ENCODE measurements at places on chromosomes 2 and 18.

DNA sequence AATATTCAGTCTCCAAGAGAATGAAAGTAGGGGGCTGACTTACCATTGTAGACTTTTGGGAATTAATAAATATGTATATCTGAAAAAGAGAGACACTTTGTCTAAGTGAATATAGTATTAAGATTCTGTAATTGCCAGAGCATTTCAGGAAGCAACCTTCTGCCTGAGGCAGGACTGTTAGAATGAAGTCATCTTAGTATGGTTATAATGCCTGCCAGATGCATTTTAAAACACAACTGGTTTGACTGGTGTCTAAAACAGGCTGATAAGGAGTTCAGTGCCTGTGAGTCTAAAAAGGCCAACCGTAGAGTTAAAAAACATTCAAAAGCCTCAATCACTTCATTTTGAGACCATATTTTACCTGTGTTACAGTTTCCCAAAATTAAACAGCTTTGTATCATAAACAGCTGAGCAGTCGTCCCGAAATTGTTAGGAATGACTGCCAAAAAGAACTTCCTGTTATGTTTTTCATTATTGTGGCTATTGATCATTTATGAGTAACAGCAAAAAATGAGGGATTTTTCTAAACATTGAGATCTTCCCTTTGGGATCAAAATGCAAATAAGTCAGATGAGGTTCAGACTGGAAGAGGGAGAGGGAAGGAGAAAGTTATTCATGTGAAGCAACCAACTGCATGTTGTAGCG is 443.9 kb downstream of the PID1 start:
- no peak for DNase-seq

GRCh38 chr2:11710210-11710609 is 36.2 kb upstream of the LPIN1 start:
- DNase-seq = no peak

DNA sequence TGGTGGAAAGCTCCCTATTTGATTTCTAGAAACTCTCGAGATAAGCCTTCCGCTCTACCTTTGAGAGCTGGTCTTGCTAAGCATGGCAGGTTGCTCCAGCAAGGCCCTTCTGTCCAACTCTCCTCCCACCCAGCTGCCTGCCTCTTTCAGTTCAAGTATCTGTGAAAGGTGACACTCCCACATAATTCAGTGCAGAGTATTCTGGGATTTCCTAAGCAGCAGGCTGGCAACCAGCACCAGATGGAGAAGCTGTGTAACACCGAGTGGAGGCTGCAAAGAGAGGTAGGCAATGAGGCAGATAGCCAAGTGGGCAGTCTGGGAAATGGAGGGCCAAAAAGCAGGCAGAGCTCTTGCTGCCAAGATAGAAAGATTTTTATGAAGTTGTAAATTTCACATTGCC is 88.4 kb upstream of the CAVIN2 start:
- no peak for DNase-seq

DNA sequence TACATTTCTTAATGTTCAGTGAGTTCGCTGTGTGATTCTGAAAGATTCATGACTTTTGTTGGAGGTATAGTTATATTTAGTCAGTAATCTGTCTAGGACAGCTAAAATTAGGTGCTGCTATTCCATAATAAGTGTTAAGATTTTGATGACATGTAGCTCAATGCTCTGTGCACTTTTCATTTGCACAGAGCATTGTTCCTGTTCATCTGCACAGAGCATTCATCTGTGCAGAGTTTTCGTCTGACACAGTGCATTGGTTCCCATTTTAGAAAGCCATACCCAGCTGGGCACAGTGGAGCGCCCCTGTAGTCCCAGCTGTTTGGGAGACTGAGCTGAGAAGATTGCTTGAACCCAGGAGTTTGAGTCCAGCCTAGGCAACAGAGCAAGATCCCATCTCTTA is 8.6 kb downstream of the POLI start:
- no peak for DNase-seq

DNA sequence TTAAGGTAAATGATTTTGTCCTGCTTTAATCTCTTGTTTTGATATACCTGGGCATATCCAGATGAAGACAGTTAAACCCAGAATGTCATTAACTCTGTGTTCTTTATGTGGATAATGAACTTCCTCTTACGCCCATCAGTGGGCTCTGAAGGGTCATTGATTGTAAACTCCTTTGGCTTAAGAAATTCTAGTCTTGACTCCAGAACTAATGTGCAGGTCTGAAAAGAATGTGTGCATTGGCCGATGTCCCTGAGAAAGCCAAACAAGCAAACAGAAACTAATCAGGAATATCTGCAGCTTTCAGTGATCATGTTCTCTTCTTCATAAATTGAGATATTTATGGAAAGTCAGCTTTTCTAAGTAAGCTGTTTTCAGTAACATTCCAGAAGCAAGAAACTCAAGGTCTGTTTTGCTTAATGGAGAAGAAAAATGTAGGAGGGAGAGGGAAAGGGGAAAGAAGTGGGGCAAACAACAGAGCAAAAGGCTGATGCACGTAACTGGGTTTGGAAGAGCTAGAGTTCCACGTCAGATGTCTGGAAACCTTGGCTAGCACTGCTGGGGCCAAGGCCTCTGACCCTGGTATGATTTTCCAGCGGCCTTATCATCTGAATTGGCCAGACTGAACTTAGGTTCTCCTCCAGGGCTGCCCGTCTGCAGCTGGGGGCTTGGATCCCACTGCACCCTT is 61.3 kb upstream of the FHL2 start:
- no peak for DNase-seq

- DNase-seq = no peak
Measured at GRCh38 chr18:25704071-25704470, 352.1 kb upstream of the ZNF521 start.

DNA sequence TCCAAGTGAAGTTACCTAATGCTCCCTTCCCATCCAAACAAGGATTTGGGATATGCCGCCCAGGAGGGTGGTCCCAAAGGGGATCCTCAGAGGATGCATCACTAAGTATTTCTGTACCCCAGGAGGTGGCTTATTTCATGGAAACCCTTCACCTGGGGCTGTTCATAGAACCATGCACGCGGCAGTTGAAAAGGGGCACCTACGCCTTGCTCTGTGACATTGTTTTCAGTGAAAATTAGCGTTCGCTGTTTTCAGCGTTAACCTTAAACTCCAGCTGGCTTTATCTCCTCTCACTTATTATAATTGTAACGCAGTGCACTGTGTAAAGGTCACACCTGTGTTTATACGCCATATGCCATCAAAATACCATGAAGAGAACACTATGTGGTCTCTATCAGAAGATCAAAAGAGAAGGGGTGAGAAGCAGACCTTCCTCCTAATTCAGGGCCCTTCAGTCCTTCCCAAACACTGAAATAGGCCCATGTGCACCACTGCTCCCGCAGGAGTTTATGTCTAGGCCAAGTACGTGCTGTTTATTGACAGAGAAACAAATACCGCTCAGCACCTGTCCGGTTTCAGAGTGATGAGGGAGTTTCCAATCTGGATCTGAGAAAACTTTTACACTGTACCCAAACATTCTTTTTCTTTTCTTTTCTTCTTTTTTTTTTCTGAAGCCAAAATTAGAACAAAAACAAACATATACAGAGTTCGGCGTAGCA is 162.1 kb downstream of the BCL2 start:
- no peak for DNase-seq

DNA sequence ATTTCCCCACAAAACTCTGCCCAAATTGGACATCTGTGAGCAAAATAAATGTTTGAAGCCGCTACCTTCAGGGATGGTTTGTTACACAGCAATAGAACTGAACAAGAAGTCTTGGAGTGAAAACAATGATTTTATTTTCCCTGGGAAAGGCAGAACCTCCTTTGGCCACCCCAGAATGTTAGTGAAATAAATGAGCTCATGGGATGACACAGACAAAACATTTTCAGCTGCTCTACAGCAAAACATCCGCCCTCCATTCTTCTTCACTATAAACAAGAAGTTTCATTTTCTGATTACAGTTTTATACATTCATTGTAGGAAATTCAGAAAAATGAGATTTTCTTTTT is 4.3 kb upstream of the EFHD1 start:
- no peak for DNase-seq

GRCh38 chr2:69911985-69912563 is 2.8 kb upstream of the MXD1 start:
- DNase-seq = no peak

DNA sequence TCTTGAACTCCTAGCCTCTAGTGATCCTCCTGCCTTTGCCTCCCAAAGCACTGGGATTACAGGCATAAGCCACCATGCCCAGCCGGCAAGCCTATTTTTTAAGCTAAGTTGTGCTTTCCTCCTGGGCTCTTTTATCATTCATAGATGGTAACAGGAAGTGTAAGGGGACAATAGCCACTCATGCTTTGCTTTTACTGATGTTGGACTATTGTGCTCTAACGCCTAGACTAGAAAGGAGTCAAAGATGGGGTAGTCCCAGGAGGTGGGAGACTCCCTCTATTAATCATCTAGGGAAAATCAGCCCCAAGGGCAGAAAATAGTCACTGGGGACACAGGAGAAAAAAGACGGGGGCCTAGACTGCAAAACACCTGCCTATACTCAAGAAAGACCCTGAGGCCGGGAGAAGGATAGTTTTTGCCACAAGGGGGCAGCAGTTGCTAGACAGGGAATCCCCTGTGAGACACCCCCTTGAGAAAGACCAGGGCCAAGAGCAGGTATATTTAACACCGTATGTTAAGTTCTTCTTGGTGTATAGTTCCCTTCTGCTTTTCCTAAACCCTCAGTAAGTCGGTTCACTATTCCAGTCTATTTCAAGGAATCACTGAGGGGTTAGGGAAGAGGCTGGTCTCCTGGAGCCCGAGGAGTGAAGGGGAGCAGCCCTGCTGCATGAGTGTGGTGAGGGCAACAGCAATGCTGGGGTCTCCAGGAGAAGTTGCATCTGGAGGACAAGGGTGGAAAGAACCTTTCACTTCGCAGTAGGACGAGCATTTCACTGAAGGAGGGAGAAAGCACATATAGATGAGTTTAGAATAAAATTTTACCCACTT is 2.1 kb upstream of the CXCR1 start:
- DNase-seq = peak; percentile 50

GRCh38 chr18:9478545-9478944 is 3.2 kb downstream of the RALBP1 start:
- DNase-seq = no peak

DNA sequence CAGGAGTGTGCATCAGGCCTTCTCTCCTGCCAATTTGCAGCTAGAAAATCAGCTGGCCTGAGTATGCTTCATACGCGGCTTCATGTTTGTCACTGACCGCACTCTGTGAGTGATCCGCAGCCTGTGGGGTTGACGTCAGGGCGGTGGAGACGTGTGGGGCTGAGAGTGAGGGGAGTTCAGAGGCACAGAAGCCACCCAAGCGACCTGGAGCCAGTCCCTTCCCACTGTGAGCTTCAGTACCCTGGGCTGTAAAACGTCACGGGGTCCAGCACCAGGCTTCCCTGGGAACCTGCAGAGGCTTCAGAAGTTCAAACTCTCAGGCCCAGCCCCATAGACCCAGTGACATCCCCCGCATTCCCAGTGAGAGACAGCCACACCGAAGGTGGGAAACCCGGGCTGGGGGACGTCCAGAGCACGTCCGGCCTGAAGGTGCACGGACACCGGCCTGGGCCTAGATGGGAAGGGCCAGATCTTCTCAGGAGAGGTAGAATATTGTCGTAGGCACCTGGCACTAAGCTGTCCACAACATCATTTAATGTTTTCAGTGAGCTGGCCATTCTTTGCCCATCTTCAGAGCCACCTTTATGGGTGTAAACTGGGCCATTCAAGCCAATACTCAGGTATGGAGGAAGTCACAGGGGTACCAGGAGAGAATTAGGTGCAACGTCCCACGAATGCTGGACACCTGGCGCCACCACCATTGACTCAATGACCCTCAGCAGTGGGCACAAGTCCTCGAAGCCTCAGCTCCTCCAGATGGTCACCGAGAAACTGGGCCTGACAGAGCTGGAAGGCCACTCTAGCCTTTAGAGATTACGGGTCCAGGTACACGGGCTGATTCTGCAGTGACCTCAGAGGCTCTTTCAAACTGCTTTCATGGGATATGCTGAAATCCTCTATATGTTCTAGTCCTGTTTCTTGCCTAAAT is 235.6 kb upstream of the MYT1L start:
- DNase-seq = no peak

DNA sequence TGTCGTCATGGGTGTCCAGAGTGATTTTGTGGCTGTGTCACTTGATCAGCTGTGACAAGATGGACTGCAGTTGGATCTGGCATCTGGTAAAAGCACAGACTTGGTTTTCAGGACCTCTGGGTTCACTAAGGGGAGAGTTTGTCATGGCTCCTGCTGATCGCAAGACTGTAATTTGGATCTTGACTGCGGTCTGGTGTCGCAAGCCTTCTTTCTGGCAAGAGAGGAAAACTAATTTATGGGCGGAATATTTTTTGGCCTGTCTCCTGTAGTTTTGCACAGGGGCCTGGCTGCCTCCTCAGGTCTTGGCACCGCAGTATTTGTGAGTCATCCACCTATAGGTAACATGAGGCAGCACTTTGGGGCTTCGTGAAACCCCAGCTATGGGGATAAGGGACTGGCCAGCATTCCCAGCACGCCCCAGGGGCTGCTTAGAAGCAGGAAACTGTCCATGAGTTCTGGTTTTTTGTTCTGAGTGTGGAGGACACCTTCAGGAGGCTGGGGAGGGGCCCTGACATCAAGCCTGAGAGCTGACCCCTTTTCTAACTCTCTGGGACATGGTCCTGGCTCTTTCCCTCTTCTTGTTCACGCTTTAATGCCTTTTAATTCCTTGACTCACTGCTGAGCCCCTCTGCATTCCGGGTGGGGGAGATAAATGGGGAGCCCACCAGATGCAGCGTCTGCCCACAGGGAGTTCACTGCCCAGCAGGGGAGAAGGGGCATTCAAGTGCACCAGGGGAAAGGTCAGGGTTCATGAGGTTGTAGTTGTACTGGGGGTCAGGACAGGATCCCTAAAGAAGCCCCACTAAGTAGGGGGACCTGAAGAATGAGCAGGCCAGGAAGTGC is 12.2 kb downstream of the SH3BP4 start:
- no peak for DNase-seq

GRCh38 chr2:5343785-5344335 is 348.3 kb upstream of the SOX11 start:
- DNase-seq = no peak

DNA sequence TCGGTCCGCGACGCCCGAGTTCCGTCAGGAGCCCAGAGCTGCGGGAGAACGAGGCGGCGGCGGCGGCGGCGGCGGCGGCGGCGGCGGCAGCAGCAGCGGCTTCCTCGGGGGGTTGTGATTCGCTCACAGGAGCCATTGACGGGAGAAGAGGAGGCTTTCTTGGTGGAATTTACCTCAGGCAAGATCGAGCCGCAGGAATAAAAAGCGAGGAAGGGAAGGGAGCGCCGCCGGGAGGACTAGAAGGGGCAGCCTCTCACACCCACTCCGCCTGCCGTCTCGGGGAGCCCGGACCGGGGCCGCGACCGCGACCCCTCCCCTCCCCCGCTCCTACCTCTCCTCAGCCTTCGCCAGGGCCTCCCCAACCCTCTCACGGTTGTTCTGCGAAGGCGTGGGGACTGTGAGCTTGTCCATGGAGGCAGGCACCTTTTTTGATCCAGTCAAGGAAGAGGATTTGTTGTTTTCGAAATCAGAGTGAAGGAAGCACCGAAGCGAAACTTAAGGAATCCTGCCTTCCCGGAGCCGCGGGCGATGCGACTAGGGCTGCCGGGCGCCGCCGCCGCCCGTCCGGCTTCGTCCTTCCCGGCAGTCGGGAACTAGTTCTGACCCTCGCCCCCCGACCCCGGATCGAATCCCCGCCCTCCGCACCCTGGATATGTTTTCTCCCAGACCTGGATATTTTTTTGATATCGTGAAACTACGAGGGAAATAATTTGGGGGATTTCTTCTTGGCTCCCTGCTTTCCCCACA is 506 bp downstream of the BMPR2 start:
- peak; percentile 61 for DNase-seq
